ENCODE measurements at places on chromosomes 7 and 10.

DNA sequence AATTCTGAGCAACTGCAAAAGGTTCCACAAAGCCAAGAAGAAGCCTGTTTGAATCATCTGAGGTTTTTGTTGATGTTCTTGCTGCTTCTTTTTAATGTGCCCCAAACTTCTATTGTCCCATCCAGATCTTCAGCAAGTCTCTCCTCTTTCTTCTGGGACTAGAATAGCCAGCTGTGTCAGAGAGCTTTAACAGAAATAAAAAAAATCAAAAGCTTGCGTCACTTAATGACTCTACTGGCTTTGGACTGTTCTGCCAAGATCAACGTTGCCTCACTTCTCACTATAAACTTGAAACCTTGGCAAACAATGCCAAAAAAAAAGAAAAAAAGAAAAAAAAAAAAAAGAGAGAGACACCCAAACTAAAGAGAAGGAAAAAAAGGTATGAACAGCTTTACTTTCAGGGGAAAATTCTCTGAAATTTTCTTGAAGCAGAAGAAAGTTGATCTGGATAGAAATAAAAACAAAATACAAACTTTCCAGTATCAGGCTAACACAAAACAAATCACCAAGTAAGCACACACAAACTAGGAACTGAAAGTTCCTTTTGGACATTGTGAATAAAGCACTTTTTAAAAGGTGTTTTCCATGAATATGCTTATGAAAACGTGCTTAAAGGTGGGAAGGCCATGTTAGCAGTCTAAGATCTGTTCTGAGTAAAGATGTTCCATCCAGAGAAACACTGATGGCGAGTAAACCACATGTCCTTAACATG is 14.8 kb downstream of the USP54 start:
- no peaks in the 10 kb centered on the region for H3K27me3 ChIP-seq
- H3K4me3 ChIP-seq, result peak overlapping the region; percentile 50
- DNase-seq, result peak; percentile 36

DNA sequence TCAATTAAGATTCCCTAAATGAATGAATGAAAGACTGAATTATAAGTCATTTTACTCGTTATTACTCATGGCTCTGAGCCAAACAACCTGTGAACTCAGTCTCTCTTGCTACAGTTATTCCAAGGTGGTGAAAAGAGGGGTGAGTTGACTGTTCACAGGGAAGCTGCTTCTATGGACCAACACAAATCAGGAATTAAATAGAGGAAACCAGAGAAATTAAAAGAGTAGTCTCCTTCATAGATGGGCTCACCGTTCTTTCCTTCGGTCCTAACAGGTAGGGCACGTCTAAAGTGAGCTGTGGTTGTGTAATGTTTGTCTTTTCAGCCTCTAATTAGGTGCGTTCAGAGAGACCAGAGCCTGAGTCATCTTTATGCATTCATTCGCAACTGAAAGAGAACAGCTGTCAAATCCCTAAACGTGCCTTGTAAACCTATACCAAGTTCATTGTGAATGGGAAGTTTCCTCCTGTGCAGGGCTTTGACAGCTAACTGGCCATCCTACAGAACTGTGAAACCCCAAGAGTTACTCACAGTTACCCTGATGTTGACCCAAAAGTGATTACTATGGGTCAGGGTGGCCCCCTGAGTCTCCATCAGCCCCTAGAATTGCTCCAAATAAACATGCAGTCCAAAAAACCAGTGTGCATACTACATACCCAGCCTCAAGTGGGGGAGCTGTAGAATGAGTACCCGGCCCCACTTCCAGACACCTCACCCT is 18.2 kb upstream of the C10orf53 start:
- H3K36me3 ChIP-seq, result no peaks in the 10 kb centered on the region
- H3K27me3 ChIP-seq, result no peaks in the 10 kb centered on the region
- H3K4me3 ChIP-seq, result no peak overlapping the region
- H3K27ac ChIP-seq, result no peak overlapping the region
- DNase-seq, result no peak

DNA sequence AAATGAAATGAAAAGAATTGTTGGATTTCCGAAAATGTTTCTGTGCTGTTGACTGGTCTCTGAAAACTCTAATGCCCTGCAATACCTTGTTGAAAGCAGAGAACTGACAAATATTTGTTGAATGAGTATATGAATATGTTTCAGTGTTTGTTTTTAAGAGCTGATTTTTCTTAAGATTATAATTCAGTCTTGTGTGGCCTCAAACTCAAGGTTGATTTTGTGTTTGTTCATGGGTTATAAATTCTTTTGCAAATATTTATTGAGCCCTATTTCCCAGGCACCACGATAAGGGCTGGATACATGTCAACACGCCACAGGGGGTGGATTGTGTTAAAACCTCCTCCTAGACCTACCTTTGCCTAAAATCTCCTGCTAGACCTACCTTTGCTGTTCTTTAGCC is 203.9 kb upstream of the PLPP4 start:
- H3K36me3 ChIP-seq, result no peaks in the 10 kb centered on the region
- H3K4me3 ChIP-seq, result no peak overlapping the region
- H3K27me3 ChIP-seq, result no peaks in the 10 kb centered on the region
- no peak overlapping the region for H3K27ac ChIP-seq
- no peaks in the 10 kb centered on the region for H3K4me1 ChIP-seq
- DNase-seq, result no peak

GRCh38 chr7:116340943-116341907 is 130.9 kb downstream of the TES start:
- no peaks in the 10 kb centered on the region for H3K27me3 ChIP-seq
- no peak overlapping the region for H3K27ac ChIP-seq
- no peaks in the 10 kb centered on the region for H3K36me3 ChIP-seq
- H3K4me1 ChIP-seq, result peaks cover 19% of the 10 kb centered on the region

DNA sequence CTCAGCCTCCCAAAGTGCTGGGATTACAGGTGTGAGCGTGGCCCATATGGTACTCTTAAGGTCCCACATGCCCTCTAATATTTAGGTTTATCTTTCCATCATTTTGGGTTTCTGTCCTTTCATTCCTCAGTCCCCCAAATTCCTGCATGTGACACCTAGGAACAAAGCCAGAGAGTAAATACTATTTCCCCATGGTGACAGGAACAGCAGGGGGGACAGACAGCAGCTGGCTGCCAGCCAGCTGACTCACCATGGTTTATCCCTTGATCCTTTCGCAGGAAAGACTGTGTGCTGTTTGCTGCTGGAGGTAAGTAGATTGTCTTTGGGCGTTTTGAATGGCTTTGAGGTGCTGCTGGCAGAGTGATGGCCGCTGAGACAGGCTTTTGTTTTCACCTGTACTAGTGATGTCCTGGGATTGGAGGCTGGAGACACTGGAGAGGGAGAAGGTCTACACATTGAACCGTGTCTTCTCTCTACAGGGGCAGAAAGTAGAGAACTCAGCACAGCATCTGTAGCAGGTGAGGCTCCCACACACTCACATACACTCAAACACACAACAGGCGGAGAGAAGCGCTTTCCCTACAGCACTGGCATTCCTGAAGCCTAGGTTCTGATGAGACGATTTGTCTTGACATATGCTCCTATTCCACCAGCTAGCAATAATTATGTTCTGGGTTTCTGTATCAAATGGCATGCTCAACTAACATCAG is 83.7 kb upstream of the EFCAB10 start:
- H3K4me1 ChIP-seq, result no peaks in the 10 kb centered on the region
- no peak overlapping the region for H3K4me3 ChIP-seq
- DNase-seq, result no peak
- no peak overlapping the region for H3K27ac ChIP-seq
- no peaks in the 10 kb centered on the region for H3K36me3 ChIP-seq

DNA sequence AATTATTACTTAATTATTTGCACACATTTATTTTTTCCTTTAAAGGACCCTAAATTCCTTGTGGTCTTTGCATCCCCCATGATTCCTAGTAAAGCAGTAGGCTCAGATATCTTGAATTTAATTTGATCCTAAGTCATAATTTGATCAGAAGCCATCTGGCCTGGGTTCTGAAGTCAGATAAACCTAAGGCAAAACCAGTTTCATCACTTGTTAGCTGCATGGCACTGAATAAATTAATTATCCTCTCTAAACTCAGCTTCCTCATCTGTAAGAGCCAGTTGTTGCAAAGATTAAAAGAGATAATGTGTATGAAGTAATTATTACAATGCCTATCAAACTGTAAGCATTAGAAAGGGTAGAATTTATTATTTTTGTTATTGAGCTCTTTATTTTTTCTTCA is 293.1 kb downstream of the GRM8 start:
- H3K27me3 ChIP-seq, result no peaks in the 10 kb centered on the region
- H3K4me3 ChIP-seq, result no peak overlapping the region
- H3K4me1 ChIP-seq, result no peaks in the 10 kb centered on the region
- H3K27ac ChIP-seq, result no peak overlapping the region
- no peaks in the 10 kb centered on the region for H3K36me3 ChIP-seq

- no peak for DNase-seq
- H3K4me3 ChIP-seq, result no peak overlapping the region
- H3K4me1 ChIP-seq, result no peaks in the 10 kb centered on the region
- H3K36me3 ChIP-seq, result no peaks in the 10 kb centered on the region
Observed at GRCh38 chr7:22872096-22872807, 49.6 kb upstream of the TOMM7 start.

DNA sequence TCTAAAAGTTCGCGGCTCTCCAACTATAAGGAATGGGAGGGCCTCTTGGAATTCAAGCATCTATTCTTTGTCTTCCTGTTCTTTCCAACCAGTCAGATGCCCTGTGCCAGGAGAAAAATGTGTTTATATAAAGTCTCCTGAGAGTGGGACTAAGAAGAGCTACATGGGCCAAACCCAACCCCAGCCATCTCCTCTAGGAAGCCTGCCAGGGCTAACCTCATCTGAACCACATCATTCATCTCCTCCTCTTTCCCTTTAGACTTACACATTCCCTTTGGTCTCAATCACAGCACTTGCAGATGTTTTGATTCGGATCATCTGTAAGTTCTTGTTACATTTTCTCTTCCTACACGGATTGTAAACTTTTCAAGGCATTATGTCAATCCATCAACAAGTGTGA is 62.6 kb downstream of the DOCK4 start:
- peak overlapping the region; percentile 4 for H3K4me3 ChIP-seq
- no peak overlapping the region for H3K27ac ChIP-seq
- H3K4me1 ChIP-seq, result peaks cover 47% of the 10 kb centered on the region
- H3K36me3 ChIP-seq, result no peaks in the 10 kb centered on the region
- DNase-seq, result peak; percentile 18
- H3K27me3 ChIP-seq, result no peaks in the 10 kb centered on the region

DNA sequence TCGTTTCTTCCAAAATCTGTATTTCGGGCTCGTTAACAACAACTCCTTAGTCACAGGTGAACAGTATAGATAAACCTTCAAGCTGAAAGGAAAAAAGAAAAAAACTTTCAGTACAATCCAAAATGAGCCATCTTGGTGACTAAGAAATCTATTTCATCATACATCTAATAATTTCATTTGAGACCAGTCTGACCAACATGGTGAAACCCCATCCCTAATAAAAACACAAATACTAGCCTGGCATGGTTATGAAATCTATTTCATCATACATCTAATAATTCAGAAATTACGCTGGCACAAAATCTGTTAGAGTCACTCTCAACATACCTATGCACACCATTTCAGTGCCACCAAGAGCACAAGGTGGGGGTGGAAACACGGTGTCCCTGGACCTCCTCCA is 8.8 kb downstream of the DCLRE1C start:
- H3K36me3 ChIP-seq, result peaks cover 30% of the 10 kb centered on the region
- no peak for DNase-seq
- no peak overlapping the region for H3K27ac ChIP-seq
- no peak overlapping the region for H3K4me3 ChIP-seq

GRCh38 chr7:47266131-47266706 is 315.7 kb downstream of the TNS3 start:
- no peaks in the 10 kb centered on the region for H3K27me3 ChIP-seq
- no peak overlapping the region for H3K27ac ChIP-seq
- no peak for DNase-seq

DNA sequence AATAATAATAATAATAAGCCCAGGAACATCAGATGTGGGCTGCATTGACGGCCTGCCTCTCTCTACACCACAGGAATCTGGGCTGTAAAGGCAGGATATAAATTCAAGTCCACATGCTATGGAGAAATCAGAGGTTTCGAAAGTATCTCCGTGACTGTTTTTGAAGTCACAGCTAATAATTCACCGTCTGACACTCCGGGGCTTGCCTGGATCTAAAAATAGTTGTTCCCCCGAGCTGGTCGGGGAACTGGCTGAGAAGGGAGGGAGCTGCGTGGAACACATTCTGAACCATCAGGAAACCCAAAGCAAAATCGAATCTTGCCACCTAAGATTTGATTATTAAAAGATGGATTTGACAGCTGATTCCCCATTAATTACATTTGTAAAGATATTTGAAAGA is 35.4 kb downstream of the KLF6 start:
- peak overlapping the region; percentile 62 for H3K4me3 ChIP-seq
- H3K27ac ChIP-seq, result peak overlapping the region; percentile 72
- no peak for DNase-seq

GRCh38 chr7:20783700-20784387 is 2.8 kb downstream of the SP8 start:
- peak overlapping the region; percentile 63 for H3K4me3 ChIP-seq
- no peak for DNase-seq
- peaks cover 35% of the 10 kb centered on the region for H3K4me1 ChIP-seq
- H3K27ac ChIP-seq, result no peak overlapping the region
- H3K27me3 ChIP-seq, result peaks cover 37% of the 10 kb centered on the region
- H3K36me3 ChIP-seq, result no peaks in the 10 kb centered on the region

DNA sequence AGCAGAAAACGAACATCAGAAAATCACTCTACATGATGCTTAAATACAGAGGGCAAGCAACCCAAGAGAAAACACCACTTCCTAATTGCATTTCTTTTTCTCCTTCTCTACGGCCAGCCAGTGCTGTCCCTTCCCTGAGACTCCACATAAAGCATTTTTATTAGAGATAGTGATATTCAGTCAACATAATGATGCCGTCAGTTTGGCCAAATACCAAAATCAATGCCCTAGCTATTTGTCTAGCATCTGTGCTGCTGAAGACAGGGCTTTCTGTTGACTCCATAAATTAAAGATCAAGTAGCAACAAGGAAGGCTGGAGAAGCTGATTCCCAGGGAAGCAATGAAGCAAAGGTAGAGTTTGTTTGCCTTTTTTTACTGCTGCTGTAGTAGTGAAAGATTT is 1024.9 kb downstream of the REEP3 start:
- H3K27me3 ChIP-seq, result no peaks in the 10 kb centered on the region
- DNase-seq, result no peak
- no peak overlapping the region for H3K27ac ChIP-seq
- no peak overlapping the region for H3K4me3 ChIP-seq
- no peaks in the 10 kb centered on the region for H3K36me3 ChIP-seq
- H3K4me1 ChIP-seq, result no peaks in the 10 kb centered on the region
